ENCODE measurements at places on chromosomes 2 and 18.

GRCh38 chr18:41761333-41762018 lies 193.6 kb upstream of the PIK3C3 start:
- no peak for DNase-seq

DNA sequence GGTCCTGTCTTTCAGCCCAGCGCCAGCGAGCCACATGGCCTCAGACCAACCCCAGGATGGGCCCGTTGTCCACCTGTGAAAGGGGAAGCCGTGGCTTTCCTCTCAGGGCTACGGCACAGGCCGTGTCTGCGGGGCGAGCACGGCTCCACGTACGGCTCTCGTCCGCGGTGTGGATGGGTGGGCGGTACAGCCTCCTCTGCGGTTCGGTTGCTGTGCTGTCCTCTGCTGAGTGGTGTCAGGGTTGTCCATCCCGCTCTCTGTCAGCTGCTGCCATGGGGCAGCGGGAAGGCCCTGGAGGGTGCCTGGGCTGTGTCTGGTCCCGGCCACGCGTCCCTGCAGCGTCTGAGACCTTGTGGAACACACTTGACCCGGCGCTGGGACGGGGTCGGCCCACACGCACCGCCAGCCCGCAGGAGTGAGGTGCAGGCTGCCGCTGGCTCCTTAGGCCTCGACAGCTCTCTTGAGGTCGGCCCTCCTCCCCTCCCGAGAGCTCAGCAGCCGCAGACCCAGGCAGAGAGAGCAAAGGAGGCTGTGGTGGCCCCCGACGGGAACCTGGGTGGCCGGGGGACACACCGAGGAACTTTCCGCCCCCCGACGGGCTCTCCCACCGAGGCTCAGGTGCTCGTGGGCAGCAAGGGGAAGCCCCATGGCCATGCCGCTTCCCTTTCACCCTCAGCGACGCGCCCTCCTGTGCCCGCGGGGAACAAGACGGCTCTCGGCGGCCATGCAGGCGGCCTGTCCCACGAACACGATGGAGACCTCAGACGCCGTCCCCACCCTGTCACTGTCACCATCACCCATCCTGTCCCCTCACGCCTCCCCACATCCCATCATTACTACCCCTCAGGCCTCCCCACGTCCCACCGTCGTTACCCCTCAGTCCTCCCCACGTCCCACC lies 128.7 kb downstream of the NFATC1 start:
- DNase-seq: no peak

GRCh38 chr18:21656402-21656801 lies 44.3 kb downstream of the SNRPD1 start:
- no peak for DNase-seq

- DNase-seq: peak; percentile 31
Observed at GRCh38 chr2:98935777-98936352, at the start of gene CRACDL. Gene CRACDL, minus strand, starts transcription at chr2:98936225. Its CDS starts 89,425 bp downstream, at chr2:98846800.

DNA sequence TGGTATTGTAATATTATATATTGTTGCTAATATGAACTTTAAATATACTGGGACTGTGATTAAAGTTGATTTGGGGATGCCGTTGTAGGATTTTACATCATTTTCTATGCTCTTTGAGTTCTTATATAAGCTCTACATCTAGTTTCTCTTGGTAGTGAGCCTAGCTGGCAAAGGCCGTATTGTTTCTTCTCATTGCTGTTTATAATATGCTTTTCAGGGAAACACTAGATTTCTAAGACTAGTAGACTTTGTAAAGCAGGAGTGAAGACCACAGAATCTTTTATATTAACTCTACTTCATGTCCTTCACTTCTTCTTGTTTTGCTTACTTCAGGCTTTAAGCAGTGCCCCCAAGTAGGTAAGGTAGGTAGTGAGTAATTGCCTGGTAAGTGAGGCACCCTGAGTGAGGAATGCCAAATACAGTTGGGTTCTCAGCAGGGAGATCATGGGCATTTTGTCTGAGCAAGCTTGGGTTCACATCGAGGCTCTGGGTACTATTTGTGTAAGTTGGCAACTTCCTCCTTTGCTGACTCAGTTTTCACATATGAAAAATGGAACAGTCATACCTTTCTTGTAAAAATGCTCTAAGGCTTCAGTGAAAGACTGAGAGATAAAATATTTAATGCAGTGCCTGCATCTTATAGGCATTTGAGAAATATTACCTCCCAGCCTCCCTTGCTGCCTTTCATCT lies 96.4 kb downstream of the RNF144A start:
- no peak for DNase-seq

GRCh38 chr18:75132931-75133525 lies 75.9 kb downstream of the PTGR3 start:
- no peak for DNase-seq

DNA sequence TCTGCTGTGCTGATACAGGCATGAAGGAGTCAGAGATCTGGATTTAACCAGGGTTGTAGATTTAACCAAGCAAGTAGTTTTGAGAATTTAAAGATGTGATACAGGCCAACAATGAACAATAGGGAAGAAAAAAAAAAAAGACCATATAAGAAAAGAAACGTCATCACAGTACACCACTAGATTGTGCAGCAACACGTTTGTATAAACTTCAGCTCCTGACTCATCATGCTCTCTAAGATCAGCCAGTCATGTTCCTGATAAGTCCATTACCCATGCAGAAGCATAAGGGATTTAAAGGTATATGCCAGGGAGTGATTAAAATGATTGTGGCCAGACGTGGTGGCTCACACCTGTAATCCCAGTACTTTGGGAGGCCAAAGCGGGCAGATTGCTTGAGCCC lies 22.3 kb upstream of the ERICH2 start:
- DNase-seq: no peak

- no peak for DNase-seq
Observed at GRCh38 chr2:9675415-9676351, 44.9 kb upstream of the YWHAQ start.

DNA sequence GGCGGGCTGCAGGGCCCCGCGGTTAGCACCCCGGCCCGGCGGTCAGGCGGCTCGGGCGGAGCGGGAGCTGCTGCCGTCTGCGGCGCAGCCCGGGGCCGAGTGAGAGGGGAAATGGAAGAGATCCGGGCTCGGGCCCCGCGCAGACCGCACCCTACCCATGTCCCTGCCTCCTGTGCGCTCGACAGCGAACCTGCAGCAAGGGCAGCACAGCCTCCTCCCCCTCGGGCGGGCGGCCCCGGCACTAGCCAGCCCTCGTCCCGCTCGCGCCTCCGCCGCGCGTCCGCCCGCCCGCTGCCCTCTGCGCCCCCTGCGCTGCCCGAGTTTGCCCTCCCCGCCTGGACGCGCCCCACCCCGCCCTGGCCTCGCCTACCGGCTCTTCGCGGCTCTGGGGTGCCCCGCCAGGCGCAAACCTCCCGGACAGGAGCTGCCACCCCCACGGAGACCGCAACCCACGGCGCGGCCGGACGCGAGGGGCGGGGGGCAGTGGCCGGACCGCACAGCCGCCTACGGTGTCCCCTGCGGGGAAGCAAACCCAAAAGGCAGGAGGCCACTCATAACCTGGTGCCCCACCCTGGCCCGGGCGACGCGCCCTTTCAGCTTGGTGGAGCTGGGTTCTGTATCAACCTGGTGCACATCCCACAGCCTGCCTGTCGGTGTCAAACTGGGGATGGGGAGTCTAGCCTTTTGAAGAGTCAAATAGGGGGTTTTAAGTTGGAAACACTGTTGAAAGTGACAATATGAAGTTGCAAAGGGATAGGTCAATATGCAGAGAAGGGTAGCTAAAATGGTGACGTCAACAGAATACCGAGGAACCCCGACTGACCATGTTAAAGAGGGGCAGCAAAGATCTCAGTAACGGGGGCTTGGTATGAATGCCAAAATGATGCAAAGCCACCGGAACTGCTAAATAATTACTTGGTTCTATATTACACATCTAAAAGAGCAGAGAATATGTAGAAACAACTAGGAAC lies at the start of gene IHH:
TSS of gene IHH (minus strand) at position 101 of the 971 bp plus-strand sequence. CDS start 454 bp downstream, outside the sequence.
- DNase-seq: no peak

All from NCI-H774 (cell line).